ENCODE measurements at places on chromosomes 1 and 21. TPM values are rescaled to one million over a fixed set of nuclear protein-coding genes. Genes with fewer than 3 reads are reported as not detected.
A peak's percentile ranks its signal among the peaks of the same experiment; 100 is the strongest.

DNA sequence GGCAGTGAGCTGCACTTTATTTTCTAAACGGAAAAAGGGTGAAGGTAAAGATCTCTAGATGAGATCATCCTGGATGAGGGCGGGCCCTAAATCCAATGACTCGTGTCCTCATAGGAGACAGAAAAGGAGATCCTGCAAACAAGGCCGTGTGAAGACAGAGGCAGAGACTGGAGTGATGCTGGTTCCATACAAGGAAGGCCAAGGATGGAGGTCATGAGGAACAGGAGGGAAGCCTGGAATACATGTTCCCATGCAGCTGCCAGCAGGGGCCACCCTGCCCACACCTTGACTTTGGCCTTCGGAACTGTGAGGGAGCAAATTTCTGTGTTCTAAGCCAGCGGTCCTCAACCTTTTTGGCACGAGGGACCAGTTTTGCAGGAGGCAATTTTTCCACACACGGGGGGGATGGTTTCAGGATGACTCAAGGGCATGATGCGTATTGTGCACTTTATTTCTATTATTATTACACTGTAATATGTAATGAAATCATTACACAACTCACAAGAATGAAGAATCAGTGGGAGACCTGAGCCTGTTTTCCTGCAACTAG lies 94.3 kb downstream of the PSMG1 start:
- peak; percentile 32 for DNase-seq

DNA sequence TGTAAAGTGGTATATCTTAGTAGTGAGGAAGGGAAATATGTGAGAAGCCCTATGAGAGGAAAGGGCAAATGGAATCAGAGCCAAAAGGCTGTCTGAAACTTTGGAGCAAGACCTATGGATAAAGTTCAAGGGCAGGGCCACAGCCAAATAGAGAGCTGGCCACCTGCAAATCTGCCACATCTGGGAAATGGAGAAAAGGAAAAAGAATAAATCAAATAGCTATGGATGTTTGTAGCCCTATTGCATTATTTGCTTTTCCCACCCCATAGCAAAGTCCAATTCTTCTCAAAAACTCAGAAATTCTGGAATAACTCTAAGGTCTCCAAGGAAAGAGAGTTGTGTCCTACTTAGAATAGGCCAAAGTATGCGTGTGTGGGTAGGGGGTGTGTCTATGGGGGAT lies 4.0 kb upstream of the HLX start:
- no peak for DNase-seq

GRCh38 chr1:32695098-32695904 lies 7.3 kb downstream of the SYNC start:
- no peak for DNase-seq

The BATF3 gene
- 4.4 TPM for total RNA-seq

The SH2D1B gene
- total RNA-seq = not detected

DNA sequence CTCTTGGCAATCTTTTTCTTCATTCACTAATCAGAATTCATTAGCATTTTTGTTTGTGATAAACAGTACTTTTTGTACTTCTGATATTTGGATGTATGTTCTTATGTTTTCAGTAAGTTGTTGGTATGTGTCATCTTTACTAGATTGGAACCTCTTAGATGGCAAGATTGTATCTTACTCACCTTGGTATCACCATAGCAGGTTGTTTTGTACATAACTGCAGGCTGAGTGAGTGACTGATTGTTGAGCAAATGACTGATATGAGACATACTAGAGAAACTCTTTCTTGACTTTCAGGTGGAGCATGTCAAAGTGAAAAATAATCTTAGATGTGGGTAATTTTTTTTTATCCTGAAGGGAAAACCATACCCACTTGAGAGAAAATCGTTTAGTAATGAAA lies 173.7 kb downstream of the CLEC20A start:
- no peak for DNase-seq

- no peak for DNase-seq
Measured at GRCh38 chr1:116242741-116243140, 130.3 kb upstream of the ATP1A1 start.

The ADAMTS1 gene
- total RNA-seq = not detected

- DNase-seq = no peak
Measured at GRCh38 chr1:184616504-184616903, 138.2 kb downstream of the EDEM3 start.

The CCDC185 gene
- total RNA-seq = not detected

- DNase-seq = no peak
Measured at GRCh38 chr1:208850442-208850841, 606.3 kb upstream of the PLXNA2 start.

The ZFYVE9 gene
- total RNA-seq = 2.2 TPM

DNA sequence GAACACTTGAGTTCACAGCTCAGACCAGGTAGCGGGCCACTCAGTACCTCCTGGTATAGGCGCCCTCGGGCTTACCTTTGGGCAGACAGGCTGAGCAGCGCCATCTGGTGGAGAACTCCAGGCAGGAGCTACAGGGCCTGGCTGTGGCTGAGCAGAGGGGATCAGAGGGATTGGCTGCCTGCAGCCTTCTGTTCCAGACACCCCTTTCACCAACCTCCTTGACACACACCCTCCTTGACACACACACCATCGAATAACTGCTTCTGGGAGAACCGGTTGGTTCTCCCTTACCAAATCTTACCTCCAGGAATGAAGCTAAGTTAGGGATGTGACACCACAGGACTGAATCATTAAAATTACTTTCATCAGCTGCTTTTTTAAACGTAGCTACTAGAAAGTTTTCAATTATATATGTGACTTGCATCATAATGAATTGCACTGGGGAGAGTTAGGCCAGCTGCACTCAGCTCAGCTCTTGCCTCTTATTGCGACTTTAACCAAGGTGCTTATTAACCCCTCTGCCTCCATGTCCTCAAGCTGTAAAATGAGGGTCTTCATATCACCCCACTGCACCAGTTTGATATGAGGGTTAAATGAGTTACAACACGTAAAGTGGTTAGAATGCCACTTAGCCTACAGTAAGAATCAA lies 6.6 kb downstream of the LIN28A start:
- peak; percentile 93 for DNase-seq

- no peak for DNase-seq
Measured at GRCh38 chr1:175463853-175464252, 271.3 kb upstream of the KIAA0040 start.

The FCER1G gene
- total RNA-seq = not detected

DNA sequence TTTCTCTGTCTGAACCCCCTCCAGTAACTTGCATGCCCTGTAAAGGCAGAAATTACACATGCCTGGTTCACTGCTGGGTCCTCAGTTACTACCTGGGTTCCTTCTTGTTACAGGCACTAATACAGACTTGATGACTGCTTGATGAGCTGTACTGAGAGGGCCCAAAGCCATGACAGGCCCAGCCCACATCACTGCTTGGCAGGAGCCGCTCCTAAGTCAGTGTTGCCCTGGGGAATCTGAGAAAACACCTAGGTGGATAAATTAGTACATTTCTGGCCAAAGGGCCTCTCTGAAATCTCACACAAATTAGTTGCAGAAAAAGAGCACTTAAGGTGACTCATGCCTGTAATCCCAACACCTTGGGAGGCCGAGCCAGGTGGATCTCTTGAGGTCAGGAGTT lies 37.8 kb upstream of the IRF2BP2 start:
- no peak for DNase-seq

Data from Karpas-422 (cell line).